ENCODE measurements at places on chromosomes 7 and 10.

- DNase-seq: no peak
Measured at GRCh38 chr10:33716501-33717267, 382.2 kb upstream of the NRP1 start.

- DNase-seq: no peak
Measured at GRCh38 chr7:141418066-141418465, 133.1 kb upstream of the AGK start.

GRCh38 chr7:152860310-152860709 is 100.8 kb downstream of the ACTR3B start:
- DNase-seq: no peak

- DNase-seq: no peak
Measured at GRCh38 chr10:34814223-34814912, 728 bp downstream of the PARD3 start.

- no peak for DNase-seq
Measured at GRCh38 chr10:70906953-70907636, 18.7 kb upstream of the PCBD1 start.

- no peak for DNase-seq
Measured at GRCh38 chr7:130493275-130493873, 1.5 kb downstream of the MEST start.

GRCh38 chr7:12066521-12066920 is 144.6 kb upstream of the TMEM106B start:
- no peak for DNase-seq

- no peak for DNase-seq
Measured at GRCh38 chr10:33145451-33146188, 187.6 kb upstream of the ITGB1 start.

- DNase-seq: no peak
Measured at GRCh38 chr7:158238616-158239289, 348.9 kb downstream of the PTPRN2 start.

GRCh38 chr7:46814516-46815250 is 767.2 kb downstream of the TNS3 start:
- no peak for DNase-seq

DNA sequence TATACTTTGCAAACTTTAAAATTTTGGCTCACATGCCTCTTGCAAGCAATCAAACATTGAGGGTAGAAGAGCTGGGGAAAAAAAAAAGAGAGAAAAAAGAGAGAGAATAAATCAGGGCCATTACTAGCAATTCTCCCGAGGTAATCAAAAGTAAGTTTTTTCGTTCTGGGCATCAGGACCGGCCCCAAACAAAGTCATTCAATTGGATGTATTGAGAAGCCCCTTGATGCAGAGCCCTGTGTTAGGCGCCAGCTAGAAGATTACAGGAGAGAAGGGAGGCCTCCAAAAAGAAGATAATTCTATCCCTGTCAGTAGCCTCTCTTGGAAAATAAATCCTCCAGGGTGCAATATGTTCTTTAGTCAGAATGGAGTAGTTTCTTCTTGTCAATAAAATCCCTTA is 2.2 kb upstream of the CTNNA3 start:
- no peak for DNase-seq

GRCh38 chr7:88280801-88281200 is 25.9 kb downstream of the STEAP4 start:
- DNase-seq: no peak

GRCh38 chr7:106138776-106139175 is 26.7 kb upstream of the SYPL1 start:
- no peak for DNase-seq

DNA sequence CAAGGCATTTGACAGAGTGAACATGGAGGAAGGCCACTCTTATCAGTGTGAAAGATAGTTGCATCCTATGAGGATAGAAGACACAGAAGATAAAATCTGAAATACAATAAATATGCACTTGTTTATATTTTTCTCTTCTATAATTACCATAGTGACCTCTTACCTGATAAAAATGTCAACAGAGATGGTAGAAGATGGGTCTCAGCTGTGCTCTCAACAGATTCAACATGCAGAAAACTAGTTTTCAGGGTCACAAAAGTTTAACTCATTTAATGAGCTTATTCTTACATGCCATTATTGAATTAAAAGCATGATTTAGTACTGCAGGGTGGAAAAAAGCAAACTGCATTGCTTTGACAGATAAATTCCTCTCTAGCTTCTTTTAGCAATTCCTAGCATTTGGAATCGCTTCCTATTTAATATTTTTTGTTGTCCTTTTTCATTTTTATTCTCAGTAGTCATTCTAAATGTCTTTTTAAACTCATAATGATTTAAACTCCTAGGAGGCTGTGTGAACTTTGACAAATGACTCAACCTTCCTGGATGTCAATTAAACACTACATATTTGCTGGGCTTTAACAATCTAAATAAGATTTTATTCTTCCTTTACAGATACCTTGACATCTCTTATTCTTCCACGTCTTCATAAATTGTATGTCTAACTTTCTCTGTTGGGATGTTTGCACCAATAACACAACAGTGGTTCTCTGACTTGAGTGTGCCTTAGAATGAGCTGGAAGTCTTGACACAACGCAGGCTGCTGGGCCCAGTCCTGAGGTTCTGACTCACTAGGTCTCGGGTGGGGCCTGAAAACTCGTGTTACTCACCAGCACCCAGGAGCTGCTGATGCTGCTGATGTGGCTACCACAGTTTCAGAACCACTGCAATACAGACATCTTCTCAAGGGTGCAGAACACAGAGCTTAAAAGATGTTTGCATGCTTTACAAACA is 565.5 kb upstream of the IGFBP3 start:
- no peak for DNase-seq

GRCh38 chr10:351770-352334 is 216.6 kb downstream of the ZMYND11 start:
- peak; percentile 72 for DNase-seq

GRCh38 chr7:112346381-112347060 is 103.7 kb upstream of the IFRD1 start:
- DNase-seq: no peak

GRCh38 chr10:102527546-102527945 is 23.8 kb downstream of the SUFU start:
- DNase-seq: no peak

- DNase-seq: peak; percentile 71
Measured at GRCh38 chr7:140475747-140476333, 3.5 kb downstream of the MKRN1 start.
